ENCODE measurements at places on chromosomes 6 and 20. TPM values are rescaled to one million over a fixed set of nuclear protein-coding genes. Genes with fewer than 3 reads are reported as not detected.

- H3K4me1 ChIP-seq: peaks cover 2% of the 10 kb centered on the region
- H3K36me3 ChIP-seq: no peaks in the 10 kb centered on the region
- DNase-seq: no peak
- no peak overlapping the region for H3K27ac ChIP-seq
These were observed 255.8 kb downstream of the QKI start for GRCh38 chr6:163670336-163670735.

- H3K36me3 ChIP-seq: no peaks in the 10 kb centered on the region
- H3K4me1 ChIP-seq: no peaks in the 10 kb centered on the region
- DNase-seq: no peak
- no peaks in the 10 kb centered on the region for H3K27me3 ChIP-seq
These were observed 84.7 kb upstream of the ADGRF1 start for GRCh38 chr6:47126647-47127391.

- H3K36me3 ChIP-seq: no peaks in the 10 kb centered on the region
- H3K27ac ChIP-seq: no peak overlapping the region
- no peak for DNase-seq
These were observed 42.8 kb downstream of the MYO6 start for GRCh38 chr6:75791881-75792280.

- no peak overlapping the region for H3K27ac ChIP-seq
- DNase-seq: no peak
- no peaks in the 10 kb centered on the region for H3K36me3 ChIP-seq
- no peaks in the 10 kb centered on the region for H3K4me1 ChIP-seq
These were observed 206.5 kb downstream of the DOK5 start for GRCh38 chr20:54681869-54682268.

GRCh38 chr20:9319687-9320384 is 194.6 kb upstream of the LAMP5 start:
- DNase-seq: no peak
- no peaks in the 10 kb centered on the region for H3K36me3 ChIP-seq
- peak overlapping the region; percentile 14 for H3K27ac ChIP-seq
- no peaks in the 10 kb centered on the region for H3K27me3 ChIP-seq

- H3K27me3 ChIP-seq: no peaks in the 10 kb centered on the region
- DNase-seq: no peak
- no peaks in the 10 kb centered on the region for H3K36me3 ChIP-seq
- no peak overlapping the region for H3K27ac ChIP-seq
These were observed 1272.1 kb upstream of the ADGRB3 start for GRCh38 chr6:67362976-67363375.

ATF6B gene
- 72.1 TPM for total RNA-seq

NR2E1 gene
- not detected for total RNA-seq

GRCh38 chr6:8108031-8108660 is 5.8 kb upstream of the EEF1E1 start:
- H3K36me3 ChIP-seq: no peaks in the 10 kb centered on the region
- H3K4me1 ChIP-seq: peaks cover under 1% of the 10 kb centered on the region
- no peak for DNase-seq
- H3K4me3 ChIP-seq: no peak overlapping the region

GRCh38 chr6:15285682-15286294 is 39.9 kb downstream of the JARID2 start:
- no peaks in the 10 kb centered on the region for H3K27me3 ChIP-seq
- no peak overlapping the region for H3K27ac ChIP-seq
- no peak for DNase-seq
- H3K4me3 ChIP-seq: no peak overlapping the region

SPATS1 gene
- not detected for total RNA-seq

GRCh38 chr20:35506179-35506578 is 23.3 kb downstream of the C20orf173 start:
- H3K4me1 ChIP-seq: no peaks in the 10 kb centered on the region

KCNK5 gene
- total RNA-seq: 14.5 TPM

GRCh38 chr6:167238694-167239467 is 52.2 kb upstream of the UNC93A start:
- H3K4me3 ChIP-seq: no peak overlapping the region
- no peak overlapping the region for H3K27ac ChIP-seq
- H3K4me1 ChIP-seq: no peaks in the 10 kb centered on the region
- DNase-seq: no peak

DNA sequence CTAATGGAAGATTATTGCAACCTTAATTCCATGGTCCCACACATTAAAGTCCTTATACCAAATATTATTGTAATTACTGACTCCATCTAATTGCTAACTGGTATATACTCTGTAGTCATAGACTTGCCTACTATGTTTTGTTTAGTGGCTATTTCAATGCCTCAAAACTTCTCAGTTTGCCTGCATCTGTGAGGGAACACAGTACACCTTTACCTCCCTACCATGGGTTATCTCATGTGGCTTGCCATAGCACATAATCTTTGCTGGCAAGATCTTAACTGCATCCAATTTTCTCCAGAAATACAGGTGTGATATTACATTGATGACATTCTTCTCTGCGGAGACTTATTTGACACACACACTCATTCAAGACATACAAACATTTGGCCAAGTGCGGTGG is 107.1 kb upstream of the ZNF184 start:
- DNase-seq: no peak
- peaks cover 96% of the 10 kb centered on the region for H3K27me3 ChIP-seq
- no peak overlapping the region for H3K4me3 ChIP-seq
- no peaks in the 10 kb centered on the region for H3K4me1 ChIP-seq
